ENCODE measurements at places on chromosomes 4 and X.

GRCh38 chrX:68550193-68550592 lies 51.3 kb downstream of the YIPF6 start:
- DNase-seq = no peak

- no peak for DNase-seq
Measured at GRCh38 chr4:51895158-51895557, 52.2 kb downstream of the DCUN1D4 start.

- no peak for DNase-seq
Measured at GRCh38 chr4:29013341-29013740, 1706.8 kb upstream of the PCDH7 start.

- no peak for DNase-seq
Measured at GRCh38 chr4:76874176-76874575, 23.8 kb downstream of the SOWAHB start.

DNA sequence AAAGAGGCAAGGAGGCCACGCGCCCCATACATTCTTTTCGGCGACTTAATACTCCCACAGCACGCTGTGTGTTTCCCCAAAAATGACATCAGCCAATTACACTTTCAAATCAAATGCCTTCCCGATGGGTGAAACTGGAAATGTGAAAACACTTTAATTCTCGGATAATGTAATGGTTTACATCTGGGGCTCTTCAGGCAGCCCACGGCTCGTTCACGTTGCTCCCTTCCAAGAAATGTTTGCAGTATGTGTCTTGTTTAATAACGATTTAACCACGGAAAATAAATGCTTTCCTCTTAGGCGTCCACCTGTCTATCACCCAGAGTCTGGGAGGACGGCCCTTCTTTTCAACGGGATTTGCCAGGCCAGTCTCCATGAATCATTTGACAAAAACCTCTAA lies 272.5 kb downstream of the SHOX start:
- DNase-seq = peak; percentile 77

DNA sequence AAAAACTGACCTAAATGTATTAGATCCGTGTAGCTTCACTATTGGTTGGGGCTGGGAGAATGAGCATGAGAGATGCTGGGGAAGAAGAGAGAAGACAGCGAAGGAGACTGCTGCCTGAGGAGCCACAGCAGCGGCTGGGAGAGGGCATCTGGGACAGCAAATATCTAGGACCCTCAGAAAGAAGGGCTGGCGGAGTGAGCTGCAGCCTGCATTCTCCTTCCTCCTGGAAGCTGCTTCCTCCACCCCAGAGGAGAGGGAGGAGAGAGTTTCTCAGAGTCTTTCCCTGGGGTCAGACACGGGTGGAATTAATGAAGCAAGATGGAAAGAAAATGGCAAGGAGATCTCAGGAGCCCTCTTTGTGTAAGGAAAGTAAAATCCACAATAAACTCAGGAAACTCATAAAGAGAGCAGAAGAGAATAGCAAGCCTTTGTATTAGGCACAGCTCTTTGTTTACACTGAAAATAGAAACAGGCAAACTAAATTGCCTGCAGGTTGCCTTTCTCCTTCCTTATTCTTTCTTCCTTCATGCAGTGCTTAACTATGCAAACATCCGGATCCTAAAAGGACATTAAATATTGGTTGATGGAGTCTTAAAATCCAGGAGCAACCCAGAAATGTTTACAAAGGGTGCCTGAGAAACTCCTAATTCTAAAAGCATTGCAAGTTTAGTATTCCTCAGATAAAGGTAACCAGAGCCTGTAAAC lies 130.3 kb upstream of the GALNT7 start:
- no peak for DNase-seq

- DNase-seq = peak; percentile 61
Measured at GRCh38 chrX:10111364-10112148, 45.2 kb upstream of the CLCN4 start.

DNA sequence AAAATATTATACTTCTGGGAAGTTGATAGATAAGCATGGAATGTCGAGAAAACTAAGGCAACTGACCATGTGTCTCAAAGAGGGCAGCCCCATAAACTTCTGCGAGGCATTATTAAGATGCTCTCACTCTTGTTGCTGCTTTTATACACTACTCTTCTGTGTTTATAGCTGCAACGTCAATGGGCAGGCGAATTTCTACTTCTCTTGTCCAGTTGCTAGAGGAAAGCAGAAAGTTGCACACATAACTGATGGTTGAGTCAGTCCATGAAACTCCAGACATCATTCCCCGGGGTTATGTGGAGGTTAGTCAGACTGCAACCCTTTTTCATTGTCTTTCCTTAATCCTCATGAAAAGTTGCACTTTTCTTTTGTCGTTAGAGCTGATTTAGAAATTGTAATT lies 39.8 kb downstream of the VCX3B start:
- peak; percentile 57 for DNase-seq

DNA sequence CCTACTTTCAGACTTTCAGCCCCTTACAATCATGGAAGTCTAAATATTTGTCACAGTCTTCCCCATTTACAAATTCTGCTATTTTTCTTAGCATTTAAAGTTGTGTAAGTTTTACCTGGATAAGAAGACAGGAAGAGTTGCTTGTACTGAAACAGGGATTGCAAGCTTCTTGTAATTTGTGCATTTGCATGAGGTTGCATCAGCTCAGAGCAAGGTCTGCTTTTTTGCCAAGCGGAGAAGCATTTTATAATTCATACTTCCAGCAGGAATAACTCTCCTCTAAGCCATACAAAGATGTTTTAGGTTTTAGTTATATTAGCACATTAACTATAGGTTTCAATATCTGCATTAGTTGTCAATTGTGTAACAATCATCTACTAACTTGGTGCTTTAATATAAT lies 922.0 kb upstream of the PABPC4L start:
- DNase-seq = no peak

GRCh38 chr4:5127556-5127955 lies 76.3 kb downstream of the STK32B start:
- peak; percentile 72 for DNase-seq

DNA sequence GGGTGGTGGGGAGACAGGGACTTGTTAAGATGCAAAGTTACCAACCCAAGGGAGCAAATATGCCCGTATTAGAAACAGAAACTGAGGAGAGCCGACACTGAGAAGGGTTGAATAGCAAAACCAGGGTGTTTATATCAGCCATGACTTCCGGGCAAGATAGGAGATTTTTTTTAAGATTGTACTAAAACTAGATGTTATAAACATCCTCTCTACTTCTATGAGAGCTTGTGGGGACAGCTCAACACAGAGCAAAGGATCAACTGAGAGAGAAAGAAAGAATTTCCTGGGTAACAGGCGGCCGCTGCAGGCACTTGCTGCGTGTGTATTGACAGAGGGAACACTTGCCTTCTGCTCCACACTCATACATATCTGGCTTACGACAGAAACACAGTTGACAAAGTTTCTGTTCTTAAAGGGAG lies 49.1 kb upstream of the FBXW7 start:
- DNase-seq = no peak

GRCh38 chrX:68880846-68881552 lies 52.2 kb downstream of the EFNB1 start:
- peak; percentile 27 for DNase-seq

DNA sequence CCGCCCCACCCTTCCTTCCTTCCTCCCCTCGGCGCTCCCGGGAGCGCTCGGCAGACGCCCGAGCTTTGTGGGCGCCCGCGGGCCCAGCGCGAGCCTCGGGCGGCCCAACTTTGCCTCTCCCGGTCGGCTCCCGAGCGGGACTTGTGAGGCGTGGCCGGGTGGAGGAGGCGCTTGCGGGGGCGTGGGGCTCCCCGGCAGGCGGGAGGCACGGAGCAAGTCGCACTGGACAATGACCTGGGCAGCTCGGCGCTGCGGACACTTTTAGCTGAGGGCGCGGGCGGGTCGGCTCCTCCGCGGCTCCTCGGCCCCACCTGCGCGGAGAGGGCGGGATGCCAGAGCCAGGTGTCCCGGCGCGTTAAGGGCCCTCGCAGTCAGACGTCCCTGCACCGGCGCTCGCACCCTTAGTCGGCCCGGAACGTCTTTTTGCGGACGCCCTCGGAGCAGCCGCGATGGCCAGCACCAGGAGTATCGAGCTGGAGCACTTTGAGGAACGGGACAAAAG lies 385 bp downstream of the DCLK2 start:
- peak; percentile 71 for DNase-seq

- no peak for DNase-seq
Measured at GRCh38 chr4:122873821-122874593, 47.4 kb downstream of the FGF2 start.

DNA sequence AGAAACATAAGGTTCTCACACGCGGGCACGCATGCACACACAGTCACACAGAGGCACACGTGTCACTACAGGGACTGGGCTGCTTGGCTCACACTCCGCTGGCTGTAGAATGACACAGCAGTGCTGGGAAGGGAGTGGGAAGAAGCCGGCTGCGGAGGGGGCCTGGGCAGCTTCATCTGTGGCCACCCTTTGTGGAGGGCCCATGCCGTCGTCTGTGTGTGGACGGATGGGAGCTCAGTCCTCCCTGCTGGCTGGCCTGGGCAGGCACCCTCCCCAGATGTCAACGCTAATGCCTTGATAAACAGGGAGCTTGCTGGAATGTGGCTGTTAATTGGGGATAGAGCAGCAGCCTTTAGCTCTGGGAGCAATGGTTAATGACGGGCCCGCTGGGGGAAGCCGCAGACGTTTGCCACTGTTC lies 621.1 kb downstream of the BCOR start:
- peak; percentile 63 for DNase-seq

DNA sequence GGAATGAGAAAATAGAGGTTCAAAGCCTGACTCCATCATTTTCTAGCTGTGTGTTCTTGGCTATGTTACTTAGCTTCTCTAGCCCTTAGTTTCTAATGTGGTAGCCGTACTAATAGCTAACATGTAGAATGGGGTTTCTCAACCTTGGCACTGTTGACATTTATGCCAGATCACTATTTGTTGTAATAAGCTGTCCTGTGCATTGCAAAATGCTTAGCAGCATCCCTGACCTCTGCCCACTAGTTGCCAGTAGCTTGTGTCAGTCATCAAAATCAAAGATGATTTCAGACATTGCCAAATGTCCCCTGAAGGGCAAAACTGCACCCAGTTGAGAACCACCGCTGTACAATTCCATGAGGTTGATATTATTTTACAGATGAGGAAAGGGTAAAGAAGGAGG lies 18.3 kb upstream of the ADAMTS3 start:
- no peak for DNase-seq

GRCh38 chr4:95466791-95467190 lies 82.0 kb downstream of the UNC5C start:
- no peak for DNase-seq

DNA sequence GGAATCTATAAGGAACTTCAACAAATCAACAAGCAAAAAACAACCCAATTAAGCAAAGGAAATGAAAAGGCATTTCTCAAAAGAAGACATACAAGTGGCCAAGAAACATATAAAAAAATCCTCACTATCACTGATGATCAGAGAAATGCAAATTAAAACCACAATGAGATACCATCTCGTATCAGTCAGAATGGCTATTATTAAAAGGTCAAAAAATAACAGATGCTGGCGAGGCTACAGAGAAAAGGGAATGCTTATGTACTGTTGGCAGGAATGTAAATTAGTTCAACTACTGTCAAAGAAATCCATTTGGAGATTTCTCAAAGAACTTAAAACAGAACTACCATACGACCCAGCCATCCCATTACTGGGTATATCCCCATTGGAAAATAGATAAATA lies 292.4 kb upstream of the FAT1 start:
- DNase-seq = no peak

DNA sequence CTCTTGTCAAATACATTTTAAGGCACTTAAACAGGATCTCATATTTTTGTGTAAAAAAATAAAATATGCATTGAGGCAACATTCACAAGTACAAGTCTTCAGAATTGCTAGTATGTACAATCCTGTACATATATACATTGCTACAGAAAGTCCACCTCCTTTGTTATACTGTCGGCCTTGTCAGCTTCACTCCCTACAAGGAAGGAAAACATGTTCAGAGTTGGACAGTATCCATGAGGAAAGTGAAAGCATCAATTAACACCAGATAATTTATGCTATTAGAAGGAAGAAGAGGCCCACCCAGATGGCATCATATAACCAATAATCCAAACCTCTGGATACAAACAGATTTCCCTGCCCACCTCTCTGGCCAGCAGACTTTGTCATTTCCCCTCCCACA lies 42.0 kb downstream of the REELD1 start:
- no peak for DNase-seq

GRCh38 chrX:130260316-130260715 lies 8.4 kb downstream of the ZNF280C start:
- DNase-seq = no peak

DNA sequence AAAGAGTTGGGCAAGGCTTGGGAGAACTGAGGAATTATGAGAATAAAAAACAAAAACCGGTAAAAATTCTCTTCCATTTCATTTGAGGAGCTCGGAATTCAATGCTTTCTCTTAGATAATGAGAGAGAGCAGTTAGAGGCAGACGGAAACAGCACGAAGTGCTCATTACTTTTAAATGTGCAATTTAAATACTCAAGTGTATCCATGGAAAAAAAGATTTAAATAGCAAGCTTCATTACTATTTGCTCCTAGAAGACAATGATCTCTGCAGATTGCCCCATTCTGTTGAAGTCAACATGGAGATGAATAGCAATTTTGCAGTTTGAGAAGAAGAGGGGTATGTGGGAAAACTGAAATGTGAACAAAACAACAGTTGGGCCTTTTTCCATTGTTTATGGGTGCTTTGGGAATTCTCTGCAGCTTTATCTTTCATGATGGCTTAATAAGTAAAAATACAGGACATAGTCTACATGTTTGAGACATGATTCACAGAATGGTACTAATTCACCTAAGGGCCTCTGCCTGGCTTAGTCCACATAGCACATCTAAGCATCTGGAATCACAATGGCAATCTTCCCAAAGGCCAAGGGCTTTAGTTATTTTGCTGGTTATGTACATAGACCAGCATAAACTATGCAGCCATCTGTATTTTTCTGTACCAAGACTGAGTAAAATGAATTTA lies 512.7 kb upstream of the FAT1 start:
- DNase-seq = peak; percentile 66

DNA sequence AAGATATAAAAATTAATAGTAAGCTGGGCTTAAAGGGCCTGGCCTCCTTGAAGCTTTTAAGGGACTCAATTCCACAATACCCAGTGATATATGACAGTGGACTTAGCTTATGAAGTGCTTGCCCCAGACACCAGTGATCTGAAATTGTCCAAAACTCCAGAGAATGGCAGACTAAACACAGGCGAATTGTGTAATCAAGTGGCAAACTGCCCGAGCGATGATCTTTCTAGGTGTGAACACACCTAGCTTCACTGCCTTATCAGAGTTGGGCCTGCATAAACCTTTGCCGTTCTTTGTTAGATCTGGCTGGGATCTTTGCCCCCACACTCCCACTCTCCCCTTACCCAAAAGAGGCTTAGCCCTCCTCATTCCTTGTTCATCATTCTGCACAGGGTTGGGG lies 62.5 kb upstream of the SH3RF1 start:
- DNase-seq = no peak

GRCh38 chrX:3230496-3230895 lies 116.0 kb downstream of the MXRA5 start:
- peak; percentile 49 for DNase-seq

GRCh38 chrX:96563646-96564045 lies 121.0 kb upstream of the DIAPH2 start:
- peak; percentile 27 for DNase-seq

DNA sequence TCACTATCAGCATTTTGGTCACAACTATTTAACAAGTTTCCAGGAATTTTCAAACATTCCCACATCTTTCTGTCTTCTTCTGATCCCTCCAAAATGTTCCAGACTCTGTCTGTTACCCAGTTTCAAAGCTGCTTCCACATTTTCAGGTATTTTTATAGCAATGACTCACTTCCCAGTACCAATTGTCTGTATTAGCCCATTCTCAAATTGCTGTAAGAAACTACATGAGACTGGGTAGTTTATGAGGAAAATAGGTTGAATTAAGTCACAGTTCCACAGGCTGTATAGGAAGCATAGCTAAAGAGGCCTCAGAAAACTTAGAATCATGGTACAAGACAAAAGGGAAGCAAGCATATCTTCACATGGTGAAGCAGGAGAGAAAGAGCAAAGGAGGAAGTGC lies 475.0 kb upstream of the PCDH7 start:
- no peak for DNase-seq

All from muscle of leg (tissue), 16 donors.